ENCODE measurements at places on chromosomes 2 and 18. TPM values are rescaled to one million over a fixed set of nuclear protein-coding genes. Genes with fewer than 3 reads are reported as not detected.

Gene GPR55
- under 0.01 TPM for total RNA-seq

Gene IL36RN
- not detected for total RNA-seq

Gene COLEC12
- 115 TPM for total RNA-seq

Gene SH3RF3
- 7.3 TPM for total RNA-seq

Gene CTLA4
- not detected for total RNA-seq

Gene OXER1
- not detected for total RNA-seq

Gene NOSTRIN
- total RNA-seq, result 0.20 TPM

Gene MAPRE2
- total RNA-seq, result 17.0 TPM

Gene HMSD
- total RNA-seq, result not detected

Gene ATP6V1C2
- under 0.01 TPM for total RNA-seq

Gene STPG4
- 0.20 TPM for total RNA-seq

Gene IL1B
- total RNA-seq, result 0.37 TPM

Gene CREG2
- 0.78 TPM for total RNA-seq

Gene SPATA3
- not detected for total RNA-seq

Gene LRP2
- not detected for total RNA-seq

Gene GAREM1
- 8.1 TPM for total RNA-seq

Gene KIF5C
- total RNA-seq, result 0.20 TPM

Gene CD8B2
- not detected for total RNA-seq

Gene CIB4
- total RNA-seq, result not detected

Gene CCDC74A
- 6.6 TPM for total RNA-seq

Gene SPRED2
- 15.4 TPM for total RNA-seq

Gene SERPINB8
- total RNA-seq, result 28.2 TPM

Gene KHK
- total RNA-seq, result 1.5 TPM

Gene NCK2
- total RNA-seq, result 14.3 TPM

Gene UPP2
- total RNA-seq, result not detected

Gene GALNT1
- 75.3 TPM for total RNA-seq

Gene TIGD1
- 5.9 TPM for total RNA-seq

Gene ELOA2
- not detected for total RNA-seq

Gene ANKZF1
- 15.1 TPM for total RNA-seq

Gene SLC9A4
- not detected for total RNA-seq

Gene CFC1
- not detected for total RNA-seq

Gene IGFBP2
- 4.0 TPM for total RNA-seq

Gene DNAJC5G
- total RNA-seq, result not detected

Gene BCL11A
- total RNA-seq, result not detected

Gene SIX3
- 0.39 TPM for total RNA-seq

Gene PAX8
- total RNA-seq, result 2.9 TPM

Gene KATNAL2
- total RNA-seq, result 4.8 TPM

Gene PCBP1
- 43.4 TPM for total RNA-seq

Gene LONRF2
- total RNA-seq, result under 0.01 TPM

Gene LAMA1
- total RNA-seq, result 48.1 TPM

Gene AQP12A
- total RNA-seq, result not detected

All from subcutaneous preadipocyte (primary cell).